MV-4-11 (cell line): ENCODE measurements at places on chromosomes 11 and 22.
A peak's percentile ranks its signal among the peaks of the same experiment; 100 is the strongest.

GRCh38 chr11:26142891-26143290 lies 189.0 kb upstream of the ANO3 start:
- DNase-seq = no peak

- peak; percentile 16 for DNase-seq
Measured at GRCh38 chr11:94457118-94458029, 36.3 kb downstream of the MRE11 start.

DNA sequence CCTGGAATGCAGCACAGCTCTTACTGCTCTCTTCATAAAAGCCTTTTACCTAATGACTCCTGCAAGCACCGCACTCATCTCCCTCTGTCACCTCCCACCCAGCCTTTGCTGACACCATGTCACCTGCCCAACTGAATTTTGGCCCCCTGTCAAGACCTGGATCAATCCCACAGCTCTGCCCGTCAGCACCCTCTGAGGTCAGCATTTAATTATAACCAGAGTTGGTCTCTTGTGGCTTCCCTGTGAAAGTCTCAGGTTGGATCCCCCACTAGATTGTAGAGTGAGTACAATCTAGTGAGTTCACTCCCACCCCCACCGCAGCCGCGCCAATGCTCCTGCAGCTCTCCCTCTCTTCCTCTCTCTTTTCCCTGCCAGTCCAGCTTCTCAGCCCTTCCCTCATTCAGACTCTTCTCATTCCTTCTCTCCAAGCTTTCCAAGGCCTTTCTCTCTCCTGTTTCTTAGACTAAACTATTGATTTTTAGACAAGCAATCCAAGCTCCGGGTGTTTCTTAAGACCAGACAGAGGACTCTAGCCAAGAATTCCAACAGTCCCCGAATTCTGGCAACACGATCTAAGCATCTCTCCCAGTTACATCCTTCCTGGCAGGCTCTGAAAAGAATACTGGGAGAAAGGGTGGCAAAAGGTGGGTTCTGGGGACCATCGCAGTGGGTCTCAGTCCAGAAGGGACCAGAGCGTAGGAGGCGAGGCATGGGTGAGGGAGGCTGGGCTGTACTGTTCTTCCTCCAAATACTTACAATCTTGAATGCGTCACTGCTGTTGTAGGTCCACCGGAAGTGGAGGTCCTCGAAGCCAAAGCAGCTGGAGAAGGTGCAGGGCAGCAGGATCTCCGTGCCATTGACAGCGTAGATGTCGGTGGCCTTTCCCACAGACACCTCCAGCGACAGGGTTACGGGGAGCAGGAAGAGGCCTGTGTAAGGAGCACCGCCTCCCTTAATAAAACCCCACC lies 8.0 kb downstream of the SCN4B start:
- no peak for DNase-seq

GRCh38 chr11:114066046-114066648 lies 6.6 kb downstream of the ZBTB16 start:
- no peak for DNase-seq

DNA sequence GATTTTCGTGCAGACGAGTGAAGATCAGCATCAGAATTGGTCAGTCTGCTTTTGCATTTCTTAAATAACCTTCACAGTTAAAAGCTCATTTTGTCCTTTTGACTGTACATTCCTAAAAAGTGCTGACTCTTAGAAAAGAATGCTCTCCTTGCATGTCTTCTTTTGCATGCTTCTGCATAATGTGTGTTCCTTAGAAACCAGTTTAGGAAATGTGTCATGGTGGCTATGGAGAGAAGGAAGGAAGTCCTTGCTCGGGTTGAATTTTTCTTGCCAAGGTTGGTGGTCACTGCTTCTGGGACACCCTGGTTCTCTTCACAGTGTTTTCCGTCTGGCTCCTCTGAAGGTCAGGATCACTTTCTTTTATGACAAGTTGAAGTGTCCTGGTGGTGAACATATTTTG lies 6.8 kb downstream of the AP2A2 start:
- DNase-seq = peak; percentile 33

DNA sequence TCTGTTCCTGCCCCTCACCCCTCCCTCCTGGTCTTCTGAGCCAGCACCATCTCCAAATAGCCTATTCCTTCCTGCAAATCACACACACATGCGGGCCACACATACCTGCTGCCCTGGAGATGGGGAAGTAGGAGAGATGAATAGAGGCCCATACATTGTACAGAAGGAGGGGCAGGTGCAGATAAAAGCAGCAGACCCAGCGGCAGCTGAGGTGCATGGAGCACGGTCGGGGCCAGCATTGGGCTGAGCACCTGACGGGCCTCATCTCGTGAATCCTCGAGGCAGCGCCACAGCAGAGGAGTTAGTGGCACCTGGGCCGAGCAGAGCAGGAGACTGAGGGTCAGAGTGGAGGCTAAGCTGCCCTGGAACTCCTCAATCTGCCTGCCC lies 941.8 kb downstream of the BRD1 start:
- no peak for DNase-seq

DNA sequence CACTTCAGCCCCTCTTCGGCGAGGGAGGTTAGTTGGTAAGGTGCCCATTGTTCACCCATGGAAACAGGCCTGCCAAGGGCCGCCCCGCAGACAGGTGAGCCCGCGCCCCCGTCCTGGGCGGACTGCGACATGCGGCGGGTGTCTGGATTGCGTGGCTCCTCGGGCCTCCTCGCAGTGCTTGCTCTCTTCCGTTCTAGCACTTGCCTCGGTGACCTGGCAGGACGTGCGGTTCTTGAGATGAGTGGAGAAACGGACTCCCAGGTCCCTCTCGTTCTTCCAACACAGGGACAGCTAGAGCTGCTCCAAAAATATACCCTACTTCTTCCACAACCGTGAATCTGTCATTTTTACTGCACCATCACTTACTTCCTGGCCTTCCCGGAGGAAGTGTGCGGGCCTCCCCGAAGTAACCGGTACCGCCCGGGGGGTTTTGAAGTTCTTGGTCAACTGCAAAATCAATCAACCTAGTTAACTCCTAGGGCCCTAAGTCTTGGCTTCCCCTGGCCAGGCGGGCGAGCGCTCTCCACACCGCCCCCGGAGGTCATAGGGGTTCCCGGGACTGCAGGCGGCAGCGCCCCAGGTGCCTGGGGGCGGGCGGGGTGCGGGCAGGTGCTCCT lies 745 bp upstream of the ZBTB44 start:
- no peak for DNase-seq

DNA sequence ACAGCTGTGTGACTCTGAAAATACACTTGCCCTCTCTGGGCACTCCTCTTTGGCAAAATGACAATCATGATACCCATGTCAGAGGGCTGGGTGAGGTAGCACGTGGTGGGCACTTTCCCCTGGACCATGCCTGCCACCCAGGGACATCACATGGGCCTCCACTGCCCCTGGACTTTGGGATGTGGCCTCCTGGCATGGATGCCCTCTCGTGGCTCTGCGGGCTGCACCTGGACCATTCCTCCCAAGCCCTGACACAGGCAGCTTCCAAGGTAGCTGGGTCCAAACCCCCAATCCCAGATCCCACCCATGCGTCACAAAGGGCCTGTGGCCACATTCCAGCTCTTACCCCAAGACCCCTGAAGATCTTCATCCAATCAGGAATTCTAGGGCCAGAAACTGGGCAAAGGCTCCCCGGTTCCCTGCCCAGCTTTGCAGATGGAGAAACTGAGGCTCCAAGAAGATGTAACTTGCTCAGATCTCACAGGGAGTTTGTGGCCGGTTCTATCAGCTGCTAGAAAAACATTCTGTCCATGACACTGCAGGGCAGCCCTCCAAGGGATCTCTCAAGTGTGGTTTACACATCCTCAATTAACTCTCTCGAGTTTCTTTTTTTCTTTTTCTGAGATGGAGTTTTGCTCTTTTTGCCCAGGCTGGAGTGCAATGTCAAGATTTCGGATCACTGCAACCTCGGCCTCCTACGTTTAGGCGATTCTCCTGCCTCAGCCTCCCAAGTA lies 35.4 kb upstream of the CYB5R3 start:
- no peak for DNase-seq

DNA sequence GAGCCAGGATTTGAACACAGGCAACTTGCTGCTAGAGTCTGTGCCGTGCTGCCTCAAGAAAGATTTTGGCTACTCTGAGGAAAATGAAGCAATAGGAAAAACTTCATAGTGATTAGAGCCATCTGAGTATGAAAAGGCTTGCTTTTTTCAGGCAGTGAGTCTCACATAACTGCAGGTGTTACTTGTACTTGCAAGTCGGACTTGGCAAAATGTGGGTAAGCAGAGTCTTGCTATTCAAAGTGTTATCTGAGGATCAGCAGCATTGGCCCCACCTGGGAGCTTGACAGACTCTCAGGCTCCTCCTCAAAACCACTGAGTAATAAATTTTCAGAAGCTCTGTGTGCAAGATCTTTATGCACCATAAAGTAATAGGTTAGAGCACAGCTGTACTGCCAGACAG lies 18.1 kb downstream of the RNF141 start:
- no peak for DNase-seq

DNA sequence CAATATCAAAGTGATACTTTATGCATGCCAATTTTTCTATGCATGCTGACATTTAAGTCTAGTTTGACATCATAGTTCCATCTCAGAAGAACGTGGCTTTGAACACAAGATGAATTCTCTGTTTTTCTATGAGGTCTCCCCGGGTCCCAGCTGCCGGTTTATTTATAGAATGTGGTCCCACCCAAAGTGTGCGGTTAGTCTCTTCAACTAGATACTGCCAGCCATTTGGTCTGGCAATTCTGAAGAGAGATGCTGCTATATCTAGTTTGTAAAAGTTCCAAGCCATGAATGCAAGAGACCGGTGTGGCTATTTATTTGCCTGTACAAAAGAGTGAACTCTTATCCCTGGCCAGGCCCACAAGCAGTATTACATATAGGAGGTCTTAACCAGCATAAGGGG lies 9.2 kb downstream of the OR5A2 start:
- peak; percentile 39 for DNase-seq

DNA sequence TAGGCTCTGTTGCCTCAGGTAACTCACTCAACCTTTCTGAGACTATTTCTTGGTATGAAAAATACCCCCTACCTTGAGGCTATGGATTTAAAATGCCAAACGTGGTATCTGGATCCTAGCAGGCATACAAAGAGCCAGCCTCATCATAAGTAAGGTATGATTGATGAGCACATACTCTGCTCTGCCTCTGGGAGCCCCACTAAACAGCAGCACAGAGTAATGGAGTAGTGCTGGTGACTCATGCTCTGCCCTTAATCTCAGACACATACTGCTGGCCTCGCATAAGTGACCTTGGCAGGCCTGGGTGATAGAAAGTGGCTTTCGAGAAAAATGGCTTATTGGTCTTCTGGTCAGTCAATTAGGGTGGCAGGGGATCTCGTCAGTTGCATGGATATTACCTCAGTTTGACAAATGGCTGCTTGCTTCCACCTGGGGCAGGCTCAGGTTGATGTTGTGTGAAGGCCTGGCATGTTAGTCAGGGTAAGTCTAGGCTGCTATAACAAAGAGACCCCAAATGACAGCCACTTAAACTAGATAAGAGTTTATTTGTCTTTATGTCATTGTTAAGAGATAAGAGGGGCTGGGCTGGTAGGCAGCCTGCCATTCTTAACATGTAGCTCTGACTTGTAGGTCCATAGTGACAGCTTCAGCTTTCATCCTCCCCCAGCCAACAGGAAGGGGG lies 15.2 kb upstream of the SLC6A5 start:
- DNase-seq = no peak

DNA sequence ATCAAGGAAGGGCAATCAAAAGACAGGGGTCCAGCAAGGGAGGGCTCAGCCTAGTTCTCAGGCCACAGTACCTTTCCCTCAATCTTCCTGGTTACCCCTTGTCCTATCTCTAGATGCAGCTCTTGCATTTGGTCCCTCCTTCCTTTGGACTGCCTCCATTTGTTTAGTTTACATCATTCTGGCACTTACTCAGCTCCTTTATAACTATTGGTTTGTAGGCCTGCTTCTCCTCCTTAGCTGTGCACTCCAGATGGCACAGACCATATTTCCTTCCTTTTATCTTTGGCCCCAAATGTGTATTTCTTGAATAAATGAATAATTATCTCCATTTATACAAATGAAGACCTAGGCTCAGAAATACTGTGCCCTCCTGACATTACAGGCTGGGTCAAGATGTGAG lies 92.3 kb upstream of the AMOTL1 start:
- no peak for DNase-seq

GRCh38 chr11:2945031-2945756 lies 16.0 kb upstream of the PHLDA2 start:
- DNase-seq = peak; percentile 55

- DNase-seq = no peak
Measured at GRCh38 chr11:74754507-74755252, 6.0 kb downstream of the RNF169 start.

DNA sequence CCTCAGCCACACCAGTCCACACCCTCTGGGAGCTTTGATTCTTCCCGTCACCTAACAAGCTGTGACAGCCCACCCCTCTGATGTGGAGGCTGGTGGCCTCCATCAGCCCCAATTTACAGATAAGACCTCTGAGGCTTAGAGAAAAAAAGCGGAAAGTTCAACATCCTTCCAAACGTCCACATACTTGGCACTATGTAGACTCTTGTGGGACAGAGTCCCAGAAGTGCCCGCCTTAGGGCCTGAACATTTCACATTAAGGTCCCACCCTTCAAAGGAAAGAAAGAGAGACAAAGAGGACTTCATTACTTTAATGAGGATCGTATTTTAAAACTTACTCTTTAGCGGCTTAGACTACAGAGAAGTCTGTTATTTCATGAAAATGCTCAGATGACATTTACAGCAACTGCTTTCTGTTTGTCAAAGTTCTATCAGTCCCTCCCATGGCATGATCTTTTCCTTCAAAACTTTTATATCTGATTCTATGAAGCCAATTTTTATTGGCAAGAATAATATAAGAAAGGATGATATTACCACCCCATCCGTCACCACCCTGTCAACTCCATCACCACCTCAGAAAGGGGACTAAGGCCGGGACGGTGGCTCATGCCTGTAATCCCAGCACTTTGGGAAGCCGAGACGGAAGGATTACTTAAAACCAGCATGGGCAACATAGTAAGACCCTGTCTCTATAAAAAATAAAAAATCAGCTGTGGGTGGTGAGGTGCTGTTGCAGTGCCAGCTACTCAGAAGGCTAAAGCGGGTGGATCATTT lies 15.7 kb upstream of the SCGB1A1 start:
- no peak for DNase-seq

GRCh38 chr11:81032906-81033305 lies 1592.1 kb upstream of the TENM4 start:
- no peak for DNase-seq

DNA sequence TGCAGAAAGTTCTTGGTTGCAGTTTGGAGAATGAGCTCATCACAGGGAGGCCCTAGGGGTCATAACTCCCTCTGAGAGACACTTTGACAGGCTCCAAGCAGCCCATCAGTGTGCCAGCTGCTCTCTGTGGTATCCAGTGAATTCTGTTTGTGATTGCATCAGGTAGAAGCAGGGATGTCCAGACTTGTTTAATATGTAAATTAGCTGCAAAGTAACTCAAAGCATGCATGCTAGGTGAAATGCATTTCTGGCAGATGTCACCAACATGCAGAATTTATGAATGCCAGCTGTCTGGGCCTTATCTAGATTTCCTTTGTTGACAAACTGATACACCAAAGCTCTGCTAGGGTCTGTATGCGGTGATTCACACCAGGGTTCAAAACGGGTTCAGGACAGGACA lies 123.6 kb upstream of the MTNR1B start:
- no peak for DNase-seq

GRCh38 chr11:106086135-106086534 lies 8.7 kb downstream of the AASDHPPT start:
- DNase-seq = no peak

GRCh38 chr22:50276143-50276542 lies 6.0 kb upstream of the MAPK11 start:
- DNase-seq = peak; percentile 65
